ENCODE measurements at places on chromosomes 12 and 14.
A peak's percentile ranks its signal among the peaks of the same experiment; 100 is the strongest.

GRCh38 chr14:34018125-34018524 is 67.3 kb upstream of the EGLN3 start:
- no peak overlapping the region for H3K27ac ChIP-seq
- no peak overlapping the region for H3K4me3 ChIP-seq
- H3K36me3 ChIP-seq = no peaks in the 10 kb centered on the region
- H3K4me1 ChIP-seq = no peaks in the 10 kb centered on the region
- no peak for DNase-seq
- peaks cover 18% of the 10 kb centered on the region for H3K27me3 ChIP-seq

DNA sequence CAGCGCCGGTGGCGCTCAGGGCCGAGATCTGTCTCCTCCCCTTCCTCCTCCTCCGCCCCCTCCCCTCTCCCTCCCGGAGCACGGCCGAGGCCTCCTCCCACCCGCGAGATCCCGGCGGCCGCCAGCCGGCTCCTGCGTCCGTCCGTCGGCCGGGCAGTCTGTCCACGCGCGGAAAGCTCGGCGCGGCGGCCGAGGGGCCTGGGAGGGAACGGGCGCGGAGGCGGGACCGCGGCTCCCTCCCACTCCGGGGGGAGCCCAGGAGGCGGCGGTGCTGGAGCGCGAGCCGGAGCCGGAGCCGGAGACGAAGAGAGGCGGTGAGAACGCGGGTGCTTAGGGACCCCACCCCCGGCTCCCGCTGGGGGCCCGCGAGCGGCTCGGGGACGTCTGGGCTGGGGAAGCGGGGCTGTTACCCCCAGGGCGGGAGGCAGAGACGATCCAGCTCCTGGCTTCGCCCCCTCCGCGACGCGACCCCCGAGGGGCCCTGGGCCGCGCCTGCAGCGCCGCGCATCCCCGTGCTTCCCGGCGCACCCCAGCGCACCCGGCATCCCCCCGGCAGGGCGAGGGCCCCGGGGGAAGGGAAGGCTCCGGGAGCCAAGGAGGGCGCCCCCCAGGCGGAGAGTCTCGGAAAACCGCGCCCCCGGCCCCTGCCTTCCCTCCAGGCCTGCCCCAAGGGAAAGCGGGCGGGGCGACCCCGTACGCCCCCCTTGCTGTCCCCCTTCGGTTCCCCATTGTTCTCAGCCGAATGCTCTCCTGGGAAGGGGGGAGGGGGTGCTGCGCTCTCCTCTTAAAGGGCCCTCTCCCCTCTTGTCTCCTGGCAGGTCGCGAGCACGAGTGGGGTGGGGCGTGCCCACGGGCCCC is at the start of gene DTX1:
TSS of gene DTX1 (plus strand) at position 100 of the 858 bp plus-strand sequence. CDS start 1,463 bp downstream, outside the sequence.
- no peaks in the 10 kb centered on the region for H3K36me3 ChIP-seq
- H3K27me3 ChIP-seq = peaks cover 48% of the 10 kb centered on the region
- peak within 1 kb of the TSS; percentile 23 for H3K4me3 ChIP-seq
- no peak within 1 kb of the TSS for H3K27ac ChIP-seq
- no peak for DNase-seq

- H3K36me3 ChIP-seq = no peaks in the 10 kb centered on the region
- H3K4me1 ChIP-seq = peaks cover 7% of the 10 kb centered on the region
- H3K27ac ChIP-seq = no peak overlapping the region
- DNase-seq = no peak
- no peak overlapping the region for H3K4me3 ChIP-seq
Observed at GRCh38 chr12:50279501-50279900, 3.8 kb downstream of the LIMA1 start.

DNA sequence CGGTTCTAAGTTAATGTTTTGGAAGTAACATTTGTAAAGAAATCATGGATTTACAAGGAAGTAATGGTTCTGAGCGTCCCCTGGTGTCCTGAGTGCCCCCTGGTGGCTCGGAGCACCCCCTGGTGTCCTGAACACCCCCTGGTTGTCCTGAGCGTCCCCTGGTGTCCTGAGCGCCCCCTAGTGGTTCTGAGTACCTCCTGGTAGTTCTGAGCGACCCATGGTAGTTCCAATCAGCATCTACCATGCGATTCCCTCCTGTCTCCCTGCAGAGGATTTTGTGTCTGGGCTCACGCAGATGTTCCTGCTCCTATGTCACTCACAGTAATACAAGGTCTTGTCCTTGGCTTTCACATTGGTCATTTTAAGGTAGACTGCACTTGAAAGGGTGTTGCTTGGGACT is 1352.9 kb downstream of the TMEM121 start:
- H3K27me3 ChIP-seq = no peaks in the 10 kb centered on the region
- H3K4me3 ChIP-seq = no peak overlapping the region
- no peak overlapping the region for H3K27ac ChIP-seq
- no peak for DNase-seq
- H3K4me1 ChIP-seq = no peaks in the 10 kb centered on the region

- no peaks in the 10 kb centered on the region for H3K4me1 ChIP-seq
- no peaks in the 10 kb centered on the region for H3K27me3 ChIP-seq
- H3K36me3 ChIP-seq = no peaks in the 10 kb centered on the region
Observed at GRCh38 chr14:96649327-96649601, 147.1 kb downstream of the PAPOLA start.

- no peak overlapping the region for H3K4me3 ChIP-seq
- no peak overlapping the region for H3K27ac ChIP-seq
- H3K27me3 ChIP-seq = no peaks in the 10 kb centered on the region
- H3K36me3 ChIP-seq = no peaks in the 10 kb centered on the region
- no peak for DNase-seq
Observed at GRCh38 chr14:27049701-27050100, 451.9 kb upstream of the NOVA1 start.

DNA sequence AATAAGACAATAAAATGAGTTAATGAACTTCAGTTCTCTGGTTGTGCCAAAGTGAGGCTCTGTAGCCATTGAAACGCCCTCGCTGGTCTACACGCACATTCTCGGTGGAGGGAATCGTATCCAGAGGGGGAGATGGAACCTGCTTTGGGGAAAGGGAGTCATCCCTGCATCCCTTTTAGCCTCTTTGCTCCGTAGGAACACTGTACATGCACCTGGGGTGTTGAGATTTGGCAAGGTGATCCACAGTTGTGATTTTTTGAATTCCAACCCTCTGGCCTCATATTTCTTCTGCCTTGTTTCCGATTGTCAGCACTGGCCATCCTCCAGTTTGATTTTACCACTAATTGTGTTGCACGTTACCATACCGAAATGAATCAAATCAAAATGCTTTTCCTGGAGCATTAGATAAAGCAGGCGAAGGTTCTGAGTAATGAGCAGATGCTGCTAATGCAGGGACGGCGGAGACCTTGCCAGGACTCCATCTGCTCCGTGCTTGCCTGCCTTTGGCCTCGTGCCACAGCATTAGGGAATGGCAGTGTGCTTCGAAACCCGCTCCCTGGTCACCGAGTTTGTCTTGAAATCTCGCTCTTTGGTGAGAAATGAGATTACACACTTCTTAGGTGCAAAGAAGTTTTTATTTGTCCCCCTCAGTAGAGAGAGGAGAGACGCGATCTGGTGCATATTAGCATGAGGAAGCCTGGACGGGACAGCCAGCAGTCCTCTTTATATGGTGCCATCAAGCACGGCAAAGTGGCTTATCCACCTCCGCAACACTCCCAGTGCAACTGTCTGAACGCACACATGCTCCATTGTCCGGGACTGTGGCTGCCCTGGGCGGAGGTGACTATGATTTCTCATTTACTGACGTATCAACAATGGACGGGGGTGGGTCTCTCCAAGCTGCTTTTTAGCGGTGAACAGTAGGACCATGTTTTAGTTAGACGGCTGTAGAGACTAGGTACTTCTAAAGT is 59.1 kb downstream of the FBXW8 start:
- peaks cover 8% of the 10 kb centered on the region for H3K4me1 ChIP-seq
- peak overlapping the region; percentile 5 for H3K4me3 ChIP-seq
- DNase-seq = peak; percentile 68
- peaks cover 15% of the 10 kb centered on the region for H3K36me3 ChIP-seq
- H3K27me3 ChIP-seq = no peaks in the 10 kb centered on the region
- H3K27ac ChIP-seq = no peak overlapping the region

DNA sequence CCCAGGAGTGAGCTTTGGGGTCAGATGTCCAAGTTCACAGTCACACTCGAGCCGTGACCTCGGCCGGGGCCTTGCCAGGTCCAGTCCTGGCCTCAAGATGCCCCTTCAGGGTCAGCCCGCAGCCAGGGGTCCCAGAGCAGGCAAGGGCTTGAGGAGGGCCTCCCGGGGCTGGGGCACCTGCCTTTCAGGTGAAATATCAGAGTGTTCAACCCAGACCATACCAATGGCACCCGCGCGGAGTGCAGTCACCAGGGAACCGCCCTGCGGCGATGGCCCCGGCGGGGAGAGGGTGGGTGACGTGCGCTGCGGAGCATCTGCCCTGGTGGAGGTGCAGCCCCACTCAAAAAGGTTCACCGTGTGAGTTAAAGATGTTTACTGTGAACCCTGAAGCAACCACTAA is 16.9 kb downstream of the LRCOL1 start:
- DNase-seq = no peak
- H3K27me3 ChIP-seq = no peaks in the 10 kb centered on the region
- H3K36me3 ChIP-seq = no peaks in the 10 kb centered on the region
- peaks cover 2% of the 10 kb centered on the region for H3K4me1 ChIP-seq
- H3K4me3 ChIP-seq = no peak overlapping the region

GRCh38 chr14:105891631-105892452 is 365.5 kb downstream of the TMEM121 start:
- H3K4me1 ChIP-seq = no peaks in the 10 kb centered on the region
- DNase-seq = no peak
- no peaks in the 10 kb centered on the region for H3K27me3 ChIP-seq
- no peak overlapping the region for H3K27ac ChIP-seq
- no peak overlapping the region for H3K4me3 ChIP-seq
- no peaks in the 10 kb centered on the region for H3K36me3 ChIP-seq

- H3K4me3 ChIP-seq = no peak overlapping the region
- no peaks in the 10 kb centered on the region for H3K36me3 ChIP-seq
- H3K27ac ChIP-seq = no peak overlapping the region
- no peaks in the 10 kb centered on the region for H3K27me3 ChIP-seq
- H3K4me1 ChIP-seq = no peaks in the 10 kb centered on the region
Observed at GRCh38 chr12:131372706-131373195, 338.1 kb upstream of the SFSWAP start.

DNA sequence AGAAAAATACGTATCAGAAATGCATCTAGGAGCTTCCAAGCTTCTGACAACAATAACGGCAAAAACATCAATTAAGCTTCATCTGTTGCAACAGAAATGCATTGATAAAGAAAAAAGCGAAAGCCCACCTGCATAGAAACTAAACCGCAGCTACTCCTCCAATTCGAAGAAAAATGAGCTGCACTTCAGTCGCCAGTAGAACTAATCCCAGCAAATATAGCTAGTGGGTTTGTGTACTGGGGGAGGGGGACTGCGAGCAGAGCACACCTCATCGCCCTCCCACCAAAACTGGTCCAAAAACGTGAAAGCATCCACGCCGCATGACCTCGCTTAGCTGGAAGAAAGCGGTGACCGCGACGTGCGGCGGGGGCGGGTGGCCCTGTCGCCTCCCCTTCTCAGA is 1.2 kb downstream of the SLC35F4 start:
- no peaks in the 10 kb centered on the region for H3K36me3 ChIP-seq
- H3K27ac ChIP-seq = no peak overlapping the region
- no peak overlapping the region for H3K4me3 ChIP-seq
- no peak for DNase-seq
- H3K4me1 ChIP-seq = no peaks in the 10 kb centered on the region
- H3K27me3 ChIP-seq = peaks cover 39% of the 10 kb centered on the region

GRCh38 chr14:77825895-77826519 is 26.1 kb downstream of the ADCK1 start:
- no peaks in the 10 kb centered on the region for H3K36me3 ChIP-seq
- no peaks in the 10 kb centered on the region for H3K27me3 ChIP-seq
- no peak overlapping the region for H3K4me3 ChIP-seq

- no peaks in the 10 kb centered on the region for H3K36me3 ChIP-seq
- no peaks in the 10 kb centered on the region for H3K27me3 ChIP-seq
- H3K4me1 ChIP-seq = no peaks in the 10 kb centered on the region
- no peak overlapping the region for H3K27ac ChIP-seq
Observed at GRCh38 chr14:74947353-74948227, 7.8 kb downstream of the PGF start.

DNA sequence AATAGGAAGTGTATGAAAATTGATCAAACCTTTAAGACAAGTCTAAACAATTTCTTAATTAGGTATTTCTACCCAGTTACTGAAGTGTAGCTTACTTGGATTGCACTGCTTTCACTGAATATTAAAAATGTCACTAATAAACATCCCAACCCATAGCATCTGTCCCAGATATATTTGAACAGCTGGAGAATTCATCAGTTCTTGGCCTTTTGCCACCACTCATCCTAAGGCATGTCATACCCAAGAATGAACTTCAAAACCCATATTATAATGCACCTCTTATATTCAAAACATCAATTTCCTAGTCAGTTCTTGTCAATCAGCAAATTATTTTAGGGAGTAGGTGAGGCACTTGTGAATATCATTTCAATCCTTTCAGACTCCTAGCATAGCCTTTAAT is 392.3 kb downstream of the PAWR start:
- H3K36me3 ChIP-seq = peaks cover 5% of the 10 kb centered on the region
- no peaks in the 10 kb centered on the region for H3K4me1 ChIP-seq
- H3K27ac ChIP-seq = no peak overlapping the region
- DNase-seq = no peak
- H3K4me3 ChIP-seq = no peak overlapping the region

GRCh38 chr12:50317203-50317602 is 33.9 kb upstream of the LIMA1 start:
- no peaks in the 10 kb centered on the region for H3K27me3 ChIP-seq
- DNase-seq = no peak
- H3K4me1 ChIP-seq = no peaks in the 10 kb centered on the region
- H3K27ac ChIP-seq = no peak overlapping the region

GRCh38 chr12:8156416-8156815 is 399 bp upstream of the ZNF705A start:
- H3K27ac ChIP-seq = peak overlapping the region; percentile 65
- no peaks in the 10 kb centered on the region for H3K36me3 ChIP-seq
- no peak overlapping the region for H3K4me3 ChIP-seq
- no peaks in the 10 kb centered on the region for H3K27me3 ChIP-seq
- DNase-seq = no peak
- peaks cover 12% of the 10 kb centered on the region for H3K4me1 ChIP-seq

- H3K27me3 ChIP-seq = no peaks in the 10 kb centered on the region
- H3K27ac ChIP-seq = no peak overlapping the region
- H3K36me3 ChIP-seq = no peaks in the 10 kb centered on the region
- peaks cover 6% of the 10 kb centered on the region for H3K4me1 ChIP-seq
- DNase-seq = no peak
- no peak overlapping the region for H3K4me3 ChIP-seq
Observed at GRCh38 chr14:24839617-24840203, 205.7 kb upstream of the GZMB start.

Measured in astrocyte (in vitro differentiated cells and primary cell).